NCI-H1092 treated with DMSO at 0.1 percent for 48 hours (cell line): ENCODE measurements at places on chromosomes 1 and 21.

GRCh38 chr1:116133696-116134475, 22.7 kb downstream of the MAB21L3 start:
- no peak for DNase-seq

DNA sequence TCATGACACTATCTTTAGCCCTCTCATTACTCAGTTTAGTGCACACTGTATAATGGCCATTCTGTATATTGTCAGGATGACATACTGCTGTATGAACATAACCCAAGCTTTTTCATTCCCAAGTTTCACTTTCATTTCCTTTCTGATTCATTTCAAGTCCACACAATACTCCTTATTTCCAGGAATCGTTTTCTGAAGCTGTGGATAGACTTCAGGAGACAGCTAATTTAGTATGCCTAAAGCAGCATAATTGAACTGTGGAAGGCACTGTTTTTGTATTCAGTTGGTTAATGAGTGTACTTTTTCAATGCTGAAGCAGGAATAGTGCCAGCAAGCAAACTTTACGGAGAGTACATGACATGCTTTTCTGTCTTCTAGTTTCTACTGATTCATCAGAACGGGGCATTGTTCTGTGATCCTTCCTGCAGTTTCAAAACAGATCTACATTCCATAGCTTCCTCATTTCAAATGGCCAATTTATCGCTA, 578.5 kb upstream of the ZP4 start:
- no peak for DNase-seq

- no peak for DNase-seq
Measured at GRCh38 chr1:213779228-213779627, 208.5 kb upstream of the PROX1 start.

DNA sequence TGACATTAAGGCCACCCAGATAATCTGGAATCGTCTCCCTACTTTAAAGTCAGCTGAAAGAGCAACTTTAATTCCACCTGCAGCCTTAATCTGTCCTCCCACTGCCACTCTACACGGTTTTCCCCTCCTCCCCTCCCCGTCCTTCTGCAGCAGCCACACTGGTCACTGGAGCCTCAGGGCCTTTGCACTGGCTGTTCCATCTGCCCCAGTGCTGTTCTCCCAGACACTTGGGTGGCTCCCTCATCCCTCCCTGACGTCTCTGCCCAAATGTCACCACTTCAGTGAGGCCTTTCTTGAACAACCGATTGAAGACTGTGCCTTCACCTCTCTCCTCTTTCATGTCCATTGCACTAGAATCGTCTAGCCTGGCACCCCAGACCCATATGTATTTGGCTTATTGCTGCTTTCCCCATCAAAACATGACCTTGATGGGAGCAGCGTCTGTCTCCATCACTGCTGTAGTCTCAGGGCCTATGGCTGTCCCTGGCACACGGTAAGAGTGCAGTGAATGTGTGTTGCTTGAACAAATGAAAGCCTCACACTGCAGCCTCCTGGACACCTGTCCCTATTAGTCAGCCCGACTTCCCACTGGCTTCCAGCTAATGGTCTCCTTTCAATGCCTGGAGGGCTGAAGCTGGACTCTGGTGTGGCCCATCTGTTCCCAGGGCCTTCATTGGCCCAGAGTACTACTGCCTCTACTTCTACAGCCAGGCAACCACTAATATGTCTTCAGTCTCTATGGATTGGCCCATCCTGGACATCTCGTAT, 10.6 kb upstream of the PRDM16 start:
- no peak for DNase-seq

GRCh38 chr1:20052386-20052785, 17.6 kb upstream of the PLA2G5 start:
- DNase-seq: no peak

GRCh38 chr1:27383039-27383605, at the start of gene CD164L2:
Gene CD164L2 (minus strand): TSS chr1:27383333. CDS start chr1:27383239, 94 bp downstream.
- no peak for DNase-seq

DNA sequence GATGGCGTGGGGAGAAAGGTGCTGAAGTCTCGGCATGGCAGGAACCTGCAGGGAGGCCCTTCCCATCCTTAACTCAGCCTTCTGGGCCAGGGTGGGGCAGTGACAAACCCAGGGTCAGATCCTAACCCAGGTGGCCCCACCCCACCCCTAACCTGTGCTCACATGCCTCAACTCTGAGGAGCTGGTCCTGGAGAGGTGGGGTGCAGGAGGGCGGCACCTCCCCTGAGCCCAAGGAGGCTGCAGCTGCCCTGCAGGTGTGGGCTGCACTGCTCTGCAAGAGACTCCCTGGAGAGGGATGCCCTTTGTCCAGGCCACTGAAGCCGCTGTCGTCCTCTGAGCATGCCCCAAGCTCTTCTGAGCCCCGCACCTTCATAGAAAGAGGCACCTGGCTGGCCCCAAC, 15.2 kb upstream of the ADAMTSL4 start:
- no peak for DNase-seq

DNA sequence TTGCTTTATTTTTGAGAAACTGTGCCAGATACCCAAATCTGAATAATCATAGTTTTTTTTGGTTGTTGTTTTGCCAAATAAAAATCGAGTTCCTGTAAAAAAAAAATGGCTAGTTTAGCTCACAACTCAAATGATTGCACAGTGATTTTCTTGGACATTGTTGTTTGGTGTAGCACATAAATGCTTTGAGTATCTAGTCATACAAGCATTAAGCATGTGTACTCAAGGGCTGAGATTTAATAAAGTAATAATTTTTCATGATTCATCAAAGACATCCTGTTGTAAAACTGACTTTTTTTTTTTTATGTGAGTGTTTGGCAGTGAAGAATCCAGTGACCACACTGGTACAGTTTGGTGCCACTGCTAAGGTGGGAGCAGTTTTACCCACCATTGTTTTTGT, 18.8 kb downstream of the ITSN1 start:
- no peak for DNase-seq

DNA sequence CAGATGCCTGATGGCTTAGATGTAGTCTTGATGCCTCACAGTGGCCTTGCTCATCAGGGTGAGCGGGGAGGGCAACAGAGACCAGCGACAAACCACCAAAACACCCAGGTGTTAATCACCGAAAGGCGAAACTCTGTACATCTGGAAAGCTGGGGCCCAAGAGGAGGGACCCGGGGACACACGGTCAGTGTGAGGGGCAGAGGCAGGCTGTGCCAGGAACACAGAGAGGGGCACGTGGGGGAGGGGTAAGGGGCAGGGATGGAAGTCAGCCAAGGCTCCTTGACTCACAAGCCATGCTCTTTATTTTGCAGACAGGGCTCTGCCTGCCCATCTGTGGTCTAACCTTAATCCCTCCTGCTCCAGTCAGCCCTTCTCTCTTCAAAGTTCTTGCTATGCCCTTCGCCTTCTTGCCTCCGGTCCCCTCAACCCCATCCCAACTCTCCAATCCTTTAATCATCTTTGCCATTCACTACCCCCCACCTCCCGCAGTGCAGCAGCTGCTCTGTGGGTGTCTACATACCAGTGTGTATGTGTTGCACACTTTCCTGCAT, 4.3 kb downstream of the MEF2D start:
- DNase-seq: no peak

- no peak for DNase-seq
Measured at GRCh38 chr1:115408533-115408932, 70.5 kb upstream of the NGF start.

GRCh38 chr1:29426701-29427279, 190.5 kb downstream of the PTPRU start:
- DNase-seq: peak; percentile 74

GRCh38 chr1:196160066-196160795, 448.0 kb downstream of the KCNT2 start:
- no peak for DNase-seq

DNA sequence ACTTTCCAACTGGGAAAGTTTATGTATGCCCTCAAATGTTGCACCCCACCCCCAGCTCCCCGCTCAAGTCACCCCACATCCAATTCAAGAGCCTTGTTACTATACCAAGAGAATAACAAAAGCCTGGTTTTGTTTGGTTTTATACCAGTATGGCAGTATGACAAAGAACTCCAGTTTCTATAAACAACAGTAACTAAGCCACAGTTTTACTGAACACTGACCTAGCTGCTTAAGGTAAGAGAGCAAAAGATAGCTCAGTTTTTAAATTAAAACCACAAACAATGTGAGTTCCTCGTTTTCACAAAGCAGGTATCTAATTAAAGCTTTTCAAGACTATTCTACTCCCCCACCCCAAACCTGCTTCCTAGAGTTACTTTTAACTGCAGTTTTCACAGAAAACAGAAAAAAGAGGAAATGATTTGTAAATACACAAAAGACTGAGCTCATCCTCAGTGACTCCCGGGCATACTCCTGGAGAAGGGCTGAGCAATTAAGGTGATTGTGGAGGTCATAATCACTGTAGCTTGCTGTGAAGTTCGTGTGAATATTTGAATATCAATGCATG, 59.3 kb upstream of the LHX8 start:
- DNase-seq: no peak

- DNase-seq: no peak
Measured at GRCh38 chr1:175861626-175862367, 118.4 kb upstream of the TNR start.

GRCh38 chr1:238912148-238912547, 474.2 kb upstream of the CHRM3 start:
- DNase-seq: no peak

GRCh38 chr1:206646504-206646903, 11.2 kb downstream of the DYRK3 start:
- DNase-seq: no peak

DNA sequence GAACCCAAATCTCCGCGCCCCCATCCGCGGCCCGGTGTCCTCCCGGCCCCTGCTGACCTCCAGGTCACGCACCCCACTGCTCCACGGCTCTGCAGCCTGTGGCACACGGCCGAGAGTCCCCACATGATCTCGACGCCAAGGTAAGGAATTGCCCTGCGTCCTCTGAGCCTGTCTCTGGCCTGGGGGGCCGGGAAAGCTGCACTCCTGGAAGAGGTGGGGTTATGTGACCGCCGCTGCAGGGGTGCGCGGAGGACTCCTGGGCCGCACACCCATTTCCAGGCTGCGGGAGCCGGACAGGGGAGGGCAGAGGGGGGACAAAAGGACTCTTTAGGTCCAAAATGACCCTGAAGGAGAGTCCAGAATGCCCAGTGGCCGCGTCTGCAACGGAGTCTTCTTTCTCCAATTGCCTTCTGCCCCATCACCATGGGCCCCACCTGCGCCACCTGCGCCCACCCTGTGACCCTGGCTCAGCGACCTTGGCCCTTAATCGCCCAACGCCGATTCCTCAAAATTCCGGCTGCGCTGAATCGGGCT, 997 bp upstream of the SIM2 start:
- no peak for DNase-seq

GRCh38 chr1:171213559-171214454, 28.7 kb downstream of the FMO2 start:
- no peak for DNase-seq

- DNase-seq: no peak
Measured at GRCh38 chr1:40221977-40222772, 25.6 kb upstream of the TMCO2 start.

DNA sequence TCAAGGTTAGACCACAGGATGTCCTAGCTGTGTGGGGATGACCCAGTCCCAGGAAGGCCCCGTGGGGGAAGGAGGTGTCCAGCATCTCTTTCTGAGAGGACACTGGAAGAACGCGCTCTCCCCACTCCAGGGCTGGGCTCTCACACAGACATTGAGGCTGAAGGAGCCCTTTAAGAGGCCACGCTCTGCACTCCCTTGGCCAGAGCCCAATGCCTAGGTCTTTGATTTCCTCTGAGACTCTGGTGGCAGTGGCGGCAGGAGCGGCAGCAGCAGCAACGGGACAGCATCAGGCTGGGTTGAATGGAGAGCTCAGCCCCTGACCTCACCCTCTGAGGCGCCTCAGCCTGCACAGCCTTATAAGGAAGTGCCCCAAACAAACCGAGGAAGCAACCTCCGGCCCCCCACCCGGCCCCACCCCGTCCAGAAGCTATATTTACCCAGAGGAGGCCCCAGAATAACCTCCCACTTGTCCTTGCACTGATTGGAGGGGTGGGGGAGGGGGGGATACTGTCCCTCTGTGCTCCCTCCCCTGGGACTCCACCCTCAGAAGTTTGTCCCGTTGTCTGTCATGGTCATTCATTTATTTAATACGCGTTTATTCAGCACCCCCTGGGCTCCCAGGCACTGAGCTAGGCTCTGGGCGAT, 12.3 kb downstream of the NES start:
- DNase-seq: no peak

GRCh38 chr1:223248001-223248769, 105.1 kb upstream of the TLR5 start:
- no peak for DNase-seq

- no peak for DNase-seq
Measured at GRCh38 chr1:208923456-208923855, 660.1 kb upstream of the CAMK1G start.

DNA sequence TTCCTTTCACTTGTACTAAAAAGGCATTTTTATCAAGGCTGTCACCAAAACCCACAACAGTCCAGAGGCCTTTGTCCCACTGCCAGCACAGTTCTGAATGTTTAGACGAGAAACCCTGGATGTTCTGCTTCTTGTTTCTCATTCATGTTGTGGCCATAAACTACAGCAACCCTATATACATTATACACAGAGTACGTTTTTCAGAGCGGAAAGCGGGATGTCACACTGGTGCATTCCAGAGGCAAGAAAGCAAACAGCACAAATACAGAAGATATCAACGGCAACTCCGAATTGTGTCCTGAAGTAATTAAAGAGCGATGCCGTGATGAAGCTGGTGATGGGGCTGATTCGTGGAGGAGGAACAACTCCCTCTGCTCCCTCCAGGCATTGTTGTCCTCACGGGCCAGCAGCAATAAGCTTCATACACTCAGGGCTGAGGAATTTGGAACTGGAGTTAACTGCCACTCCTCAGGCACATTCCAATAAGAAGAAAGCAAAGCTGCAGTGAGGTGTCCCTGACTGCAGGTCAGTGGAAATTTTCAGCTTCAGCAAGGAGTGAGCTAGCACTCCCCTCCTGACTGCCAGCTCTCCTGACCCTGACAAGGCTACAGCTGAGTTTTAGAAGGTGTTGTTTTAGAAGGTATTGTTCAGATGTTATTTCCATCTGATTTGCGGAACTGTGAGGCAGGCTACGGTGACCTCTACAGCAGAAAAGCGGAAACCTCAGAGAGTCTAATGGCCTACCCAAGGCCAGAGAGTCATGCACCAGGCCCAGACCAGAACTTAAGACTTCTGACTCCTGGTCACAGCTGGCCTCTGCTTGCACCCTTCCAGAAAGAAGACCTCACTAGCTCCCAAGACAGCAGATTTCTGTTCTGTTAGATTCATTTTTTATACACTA, 149.0 kb downstream of the TGFBR3 start:
- no peak for DNase-seq
